Psoas muscle (tissue), 8 donors: ENCODE measurements at places on chromosomes 2 and 18. TPM values are rescaled to one million over a fixed set of nuclear protein-coding genes. Genes with fewer than 3 reads are reported as not detected.

The PPP3R1 gene
- total RNA-seq: 47.7 TPM

The TFPI gene
- 42.6 TPM for total RNA-seq

The TNS1 gene
- total RNA-seq: 406 TPM

The FAP gene
- total RNA-seq: 7.5 TPM

- no peaks in the 10 kb centered on the region for H3K4me1 ChIP-seq
- DNase-seq: no peak
- H3K27ac ChIP-seq: no peak overlapping the region
- H3K27me3 ChIP-seq: no peaks in the 10 kb centered on the region
Observed at GRCh38 chr2:161078211-161078539, 82.1 kb upstream of the TANK start.

DNA sequence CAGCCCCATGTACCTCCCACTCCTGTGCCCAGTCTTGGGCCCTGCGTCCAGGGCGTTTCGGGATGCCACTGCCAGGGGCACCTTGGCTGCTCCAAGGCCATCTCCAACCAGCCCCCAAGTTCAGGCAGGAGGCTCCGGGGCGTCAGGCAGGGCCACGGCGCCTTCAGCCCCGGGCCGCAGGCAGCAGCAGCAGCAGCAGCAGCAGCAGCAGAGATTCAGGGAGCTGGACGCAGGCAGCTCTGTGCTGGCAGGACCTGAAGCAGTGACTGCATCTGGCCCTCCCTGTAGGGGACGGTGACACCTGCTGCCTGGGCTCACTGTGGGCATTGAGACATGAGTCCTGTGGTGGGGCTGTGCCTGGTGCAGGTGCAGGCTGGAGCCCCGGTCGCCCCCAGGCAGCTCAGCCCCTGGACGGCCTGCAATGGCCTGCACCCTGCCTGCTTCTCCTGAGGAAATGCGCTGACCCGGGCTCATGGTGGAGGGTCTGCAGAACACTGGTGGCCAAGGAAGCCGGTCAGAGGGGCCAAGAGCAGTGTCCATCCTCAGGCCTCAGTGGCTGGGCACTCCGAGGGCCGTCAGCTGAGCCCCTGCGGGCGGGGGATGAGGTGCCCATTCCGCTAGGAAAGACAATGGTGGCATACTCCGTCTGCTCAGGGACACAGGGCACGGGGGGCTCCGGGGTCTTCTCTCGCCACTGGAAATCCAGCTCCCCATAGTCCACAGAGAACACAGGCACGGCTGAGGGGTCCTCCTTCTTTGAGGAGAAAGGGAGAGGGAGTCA lies 8.0 kb downstream of the PDCD1 start:
- no peaks in the 10 kb centered on the region for H3K36me3 ChIP-seq
- H3K27me3 ChIP-seq: no peaks in the 10 kb centered on the region
- no peak overlapping the region for H3K27ac ChIP-seq
- H3K4me3 ChIP-seq: no peak overlapping the region
- DNase-seq: no peak
- H3K4me1 ChIP-seq: no peaks in the 10 kb centered on the region

DNA sequence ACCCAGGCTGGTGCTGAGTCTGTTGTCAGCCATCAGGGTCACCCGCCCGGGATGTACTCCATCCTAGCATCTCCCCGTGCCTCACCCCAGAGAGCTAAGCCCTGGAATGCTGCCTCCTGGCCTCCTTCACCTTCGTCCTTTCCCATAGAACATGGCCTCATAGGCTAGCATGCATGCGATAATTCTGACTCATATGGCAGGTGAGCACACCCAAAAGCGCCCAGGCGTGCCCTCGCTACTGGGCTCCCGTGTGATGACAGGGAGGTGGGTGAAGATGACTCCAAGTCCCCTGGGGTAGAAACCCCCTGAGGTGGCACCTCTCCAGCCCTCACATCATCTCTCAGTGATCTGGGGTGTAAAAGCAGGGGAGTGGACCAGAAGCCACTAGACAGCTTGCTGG lies 7.3 kb downstream of the SPR start:
- H3K4me3 ChIP-seq: no peak overlapping the region
- H3K4me1 ChIP-seq: peaks cover 5% of the 10 kb centered on the region
- peaks cover 25% of the 10 kb centered on the region for H3K27me3 ChIP-seq
- no peaks in the 10 kb centered on the region for H3K36me3 ChIP-seq
- DNase-seq: no peak
- H3K27ac ChIP-seq: no peak overlapping the region

GRCh38 chr2:42792087-42792582 lies 248 bp downstream of the HAAO start:
- no peaks in the 10 kb centered on the region for H3K27me3 ChIP-seq
- DNase-seq: no peak
- H3K4me3 ChIP-seq: peak overlapping the region; percentile 74

GRCh38 chr2:145416640-145417039 lies 896.7 kb upstream of the ZEB2 start:
- no peaks in the 10 kb centered on the region for H3K36me3 ChIP-seq
- H3K4me3 ChIP-seq: no peak overlapping the region
- DNase-seq: no peak
